HAP-1 (cell line): ENCODE measurements at places on chromosomes 1 and 21.

DNA sequence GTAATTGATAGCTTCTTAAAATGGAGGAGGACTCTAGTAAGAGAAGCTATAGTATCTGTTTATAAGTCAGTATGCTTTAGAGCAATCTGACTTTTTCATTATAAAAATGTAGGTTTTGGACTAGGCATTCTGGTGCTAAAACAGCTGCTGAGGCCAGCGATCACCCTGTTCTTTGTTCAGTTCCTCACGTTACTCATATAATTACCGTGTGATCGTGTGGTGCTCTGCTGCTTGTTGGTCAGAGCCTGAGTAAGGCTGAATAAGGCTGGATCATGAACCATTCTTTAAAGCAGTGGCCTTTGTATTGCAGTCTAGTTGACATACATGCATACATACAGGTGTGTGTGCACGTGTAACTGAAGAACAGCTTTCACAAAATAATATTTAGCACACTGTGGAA lies 25.2 kb downstream of the CDC42 start:
- peak; percentile 35 for DNase-seq

DNA sequence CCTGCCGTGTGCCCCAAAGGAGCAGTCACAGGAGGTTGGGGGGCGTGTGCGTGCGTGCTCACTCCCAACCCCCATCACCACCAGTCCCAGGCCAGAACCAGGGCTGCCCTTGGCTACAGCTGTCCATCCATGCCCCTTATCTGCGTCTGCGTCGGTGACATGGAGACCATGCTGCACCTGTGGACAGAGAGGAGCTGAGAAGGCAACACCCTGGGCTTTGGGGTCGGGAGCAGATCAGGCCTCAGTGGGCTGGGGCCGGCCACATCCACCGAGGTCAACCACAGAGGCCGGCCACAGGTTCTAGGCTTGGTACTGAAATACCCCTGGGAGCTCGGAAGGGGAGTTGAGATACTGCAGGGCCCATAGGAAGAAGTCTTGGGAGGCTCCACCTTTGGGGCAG lies 23.5 kb downstream of the COL6A1 start:
- DNase-seq: no peak

- no peak for DNase-seq
Observed at GRCh38 chr1:75132812-75133619, 1.2 kb upstream of the LHX8 start.

- no peak for DNase-seq
Observed at GRCh38 chr1:109116286-109116685, 2.4 kb downstream of the ELAPOR1 start.

- DNase-seq: no peak
Observed at GRCh38 chr1:47722909-47723580, 274.1 kb downstream of the TRABD2B start.

GRCh38 chr1:154943649-154944400 lies 7.3 kb upstream of the PMVK start:
- peak; percentile 58 for DNase-seq

DNA sequence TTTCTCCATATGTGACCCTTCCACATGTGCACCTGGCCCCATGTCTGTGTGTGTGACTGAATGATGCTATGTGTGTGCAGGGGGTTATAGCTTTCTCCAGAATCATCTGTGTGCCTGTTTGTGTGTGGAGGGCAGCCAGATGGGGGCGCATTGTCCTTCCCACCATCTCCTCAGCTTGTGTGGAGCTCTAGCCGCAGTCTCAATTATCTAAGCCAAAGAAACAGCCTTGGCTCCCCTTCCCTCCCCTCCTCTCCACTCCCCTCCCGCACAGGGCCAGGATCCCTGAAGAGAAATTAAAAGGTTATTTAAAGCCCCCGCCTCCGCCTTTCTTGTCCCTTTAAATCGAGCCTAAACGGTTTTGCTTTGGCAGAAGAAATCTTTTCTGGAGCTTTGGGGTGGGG lies 1.8 kb upstream of the DMBX1 start:
- DNase-seq: peak; percentile 57

DNA sequence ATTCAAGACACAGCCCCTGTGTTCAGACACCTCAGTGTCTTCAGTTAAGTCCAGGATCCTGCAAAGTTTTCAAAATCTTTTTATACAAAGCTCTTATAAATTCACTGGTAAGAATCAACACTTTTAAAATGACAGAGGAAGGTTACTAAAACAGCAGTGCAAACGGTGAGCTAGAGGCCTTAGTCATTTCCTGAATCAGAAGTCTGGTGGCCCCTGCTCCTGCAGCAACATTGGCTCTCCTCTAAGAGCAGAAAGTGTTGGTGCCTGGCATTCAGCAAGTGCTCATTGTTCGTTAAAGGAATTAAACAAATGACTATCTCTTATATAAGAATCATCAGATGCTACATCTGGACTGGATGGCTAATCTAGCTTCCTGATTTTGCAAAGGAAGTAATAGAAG lies 282.9 kb downstream of the PTGER3 start:
- no peak for DNase-seq

DNA sequence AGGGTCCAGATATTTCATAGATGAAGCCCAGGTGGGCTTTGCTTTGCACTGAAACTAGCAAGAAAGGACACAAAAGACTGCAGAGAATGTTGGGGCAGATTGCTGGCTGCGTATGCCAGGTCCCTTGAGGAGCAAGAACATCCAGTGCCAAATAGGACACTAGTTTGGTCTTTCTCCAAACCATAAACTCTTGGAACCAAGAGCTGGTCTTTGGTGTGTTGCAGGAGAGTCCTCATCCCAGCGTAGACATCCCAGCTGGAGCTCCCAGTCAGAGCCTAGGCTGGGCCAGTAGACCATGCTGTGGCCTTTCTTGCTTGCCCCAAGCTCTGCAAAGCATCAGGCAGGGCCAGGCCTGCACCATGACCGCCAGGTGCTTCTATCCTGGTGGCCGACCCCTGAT lies 87.5 kb downstream of the ATP5PO start:
- no peak for DNase-seq

- no peak for DNase-seq
Observed at GRCh38 chr1:203289281-203289981, 15.9 kb upstream of the BTG2 start.

DNA sequence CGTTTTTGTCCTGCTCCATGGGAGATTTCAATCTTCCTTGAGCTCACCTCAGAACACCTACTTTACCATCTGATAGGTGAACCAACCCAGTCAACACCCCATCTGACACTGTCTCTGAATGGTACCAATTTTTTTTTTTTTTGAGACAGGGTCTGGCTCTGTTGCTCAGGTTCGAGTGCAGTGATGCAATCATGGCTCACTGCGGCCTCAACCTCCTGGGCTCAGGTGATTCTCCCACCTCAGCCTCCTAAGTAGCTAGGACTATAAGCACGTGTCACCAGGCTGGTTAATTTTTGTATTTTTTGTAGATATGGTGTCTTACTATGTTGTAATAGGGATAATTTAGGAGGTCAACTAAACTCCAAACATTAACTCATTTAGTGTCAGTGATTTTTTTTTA lies 36.3 kb downstream of the SPRTN start:
- DNase-seq: no peak

DNA sequence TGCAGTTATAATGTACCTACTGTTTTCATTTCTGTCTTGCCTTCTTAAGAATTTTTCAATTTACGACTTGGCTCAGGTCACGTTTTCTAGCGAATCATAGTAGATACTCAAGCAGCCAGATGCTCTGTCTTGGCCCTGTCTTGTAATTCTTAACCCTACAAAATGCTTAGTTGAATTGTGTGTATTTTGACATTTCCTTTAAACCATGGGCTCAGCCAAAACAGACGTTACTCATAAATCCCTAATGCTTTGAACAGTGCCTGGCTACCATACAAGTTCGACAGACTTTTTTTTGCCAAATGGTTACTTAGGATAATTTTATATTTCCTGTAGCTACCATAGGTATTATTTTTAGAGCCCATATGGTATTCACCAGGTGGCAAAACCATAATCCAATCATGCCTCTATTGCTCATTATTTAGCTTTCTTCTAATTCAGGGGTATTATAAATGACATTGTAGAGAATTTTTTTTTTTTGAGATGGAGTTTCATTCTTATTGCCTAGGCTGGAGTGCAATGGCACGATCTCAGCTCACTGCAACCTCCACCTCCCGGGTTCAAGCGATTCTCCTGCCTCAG lies 54.3 kb downstream of the KCNK1 start:
- no peak for DNase-seq

GRCh38 chr1:35773711-35774110 lies 3.9 kb upstream of the CLSPN start:
- DNase-seq: no peak

DNA sequence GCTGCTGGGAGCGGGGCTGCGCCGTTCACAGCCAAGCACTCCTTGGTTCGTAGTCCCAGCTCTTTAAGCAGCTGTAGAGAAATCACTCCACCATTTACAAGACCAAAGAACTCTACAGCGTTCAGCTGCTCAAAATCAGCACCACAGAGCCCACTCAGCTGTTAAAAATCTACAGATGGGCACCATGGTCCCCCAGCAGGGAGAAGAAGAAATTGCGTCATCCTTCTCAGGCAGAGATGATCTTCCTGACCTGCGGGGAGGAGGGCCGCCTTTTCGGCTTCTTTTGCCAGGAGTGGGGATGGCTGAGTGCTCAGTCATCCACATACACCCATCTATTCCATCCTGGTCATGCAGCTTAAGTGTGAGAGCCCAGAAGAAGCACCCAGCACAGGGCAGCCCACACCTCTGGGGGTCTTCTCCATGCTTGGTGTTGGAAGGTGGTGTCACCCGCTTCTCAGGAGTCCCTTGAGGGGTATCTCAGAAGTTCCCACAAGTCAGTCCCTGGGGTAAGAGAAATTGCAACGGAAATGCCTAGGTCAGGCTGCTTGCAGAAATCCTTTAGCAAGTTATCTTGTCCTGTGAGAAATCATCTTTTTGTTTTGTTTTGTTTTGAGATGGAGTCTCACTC lies 163.8 kb downstream of the NPHP4 start:
- DNase-seq: no peak

GRCh38 chr1:24069817-24070216 lies 42.1 kb downstream of the MYOM3 start:
- no peak for DNase-seq

GRCh38 chr1:154402409-154402921 lies 2.7 kb upstream of the IL6R start:
- DNase-seq: no peak

DNA sequence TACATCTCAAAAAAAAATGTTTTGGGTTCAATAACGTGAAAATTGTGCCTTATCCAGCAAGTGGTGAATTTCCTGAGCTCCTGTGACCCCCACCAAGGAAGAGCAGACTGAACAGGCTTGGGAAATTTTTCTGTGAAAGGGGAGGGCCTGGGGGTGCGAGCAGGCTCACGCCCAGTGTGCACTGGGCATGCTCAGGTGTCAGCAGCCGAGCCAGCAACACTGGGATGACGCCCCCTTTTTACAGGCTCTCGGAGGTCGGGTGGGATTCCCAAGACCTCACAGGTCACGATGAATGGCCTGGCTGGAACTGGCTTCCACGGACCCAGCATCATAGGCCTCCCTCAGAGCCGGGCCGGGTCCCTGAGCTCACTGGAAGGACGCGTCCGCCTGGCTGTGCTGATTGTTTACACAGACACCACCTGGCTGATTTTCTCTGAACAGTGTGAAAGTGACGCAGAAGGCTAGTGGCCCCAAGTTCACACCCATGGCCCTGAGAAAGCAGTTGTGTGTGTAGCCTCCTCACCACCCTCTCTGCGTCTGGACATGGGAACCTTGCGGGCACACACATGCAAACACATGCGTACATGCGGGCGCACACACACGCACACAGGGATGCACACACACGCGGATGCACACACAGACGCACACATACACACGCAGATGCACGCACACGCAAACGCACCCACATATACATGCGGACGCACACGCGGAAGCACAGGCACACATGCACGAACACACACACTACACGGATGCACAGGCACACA lies 9.2 kb downstream of the CSTB start:
- no peak for DNase-seq

- no peak for DNase-seq
Observed at GRCh38 chr1:209187589-209187988, 395.9 kb upstream of the CAMK1G start.

DNA sequence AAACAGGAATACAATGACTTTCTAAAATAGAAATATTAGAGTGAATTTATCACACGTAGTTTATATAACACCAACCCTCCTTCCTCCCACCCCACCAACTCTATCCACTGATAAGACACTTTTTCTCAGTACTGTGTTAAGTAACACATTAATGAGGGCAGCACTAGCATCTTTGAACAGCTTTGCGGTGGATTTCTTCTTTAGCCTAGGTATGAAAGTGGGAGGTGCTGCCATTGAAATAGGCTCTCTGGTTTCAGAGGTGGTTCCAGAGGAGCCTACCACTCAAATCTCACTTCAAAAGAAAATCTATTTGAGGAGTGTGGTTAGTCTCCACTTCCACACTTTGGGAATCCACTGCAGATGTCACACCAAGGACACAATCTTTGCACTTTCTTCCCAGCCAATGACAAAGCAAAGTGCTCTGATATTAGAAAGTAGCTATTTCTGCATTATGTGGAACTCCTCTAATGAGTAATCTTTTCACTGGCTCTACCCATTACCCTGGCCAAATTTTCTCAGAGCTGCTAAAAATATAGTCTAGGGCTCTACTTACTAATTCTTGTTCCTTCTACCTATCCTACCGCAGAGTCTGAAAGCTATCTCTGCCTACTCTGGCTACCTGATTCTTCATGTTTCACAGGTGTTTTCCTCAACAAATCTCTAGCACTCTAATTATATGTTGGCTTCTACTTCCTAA lies 1667.8 kb downstream of the MRPL39 start:
- no peak for DNase-seq

DNA sequence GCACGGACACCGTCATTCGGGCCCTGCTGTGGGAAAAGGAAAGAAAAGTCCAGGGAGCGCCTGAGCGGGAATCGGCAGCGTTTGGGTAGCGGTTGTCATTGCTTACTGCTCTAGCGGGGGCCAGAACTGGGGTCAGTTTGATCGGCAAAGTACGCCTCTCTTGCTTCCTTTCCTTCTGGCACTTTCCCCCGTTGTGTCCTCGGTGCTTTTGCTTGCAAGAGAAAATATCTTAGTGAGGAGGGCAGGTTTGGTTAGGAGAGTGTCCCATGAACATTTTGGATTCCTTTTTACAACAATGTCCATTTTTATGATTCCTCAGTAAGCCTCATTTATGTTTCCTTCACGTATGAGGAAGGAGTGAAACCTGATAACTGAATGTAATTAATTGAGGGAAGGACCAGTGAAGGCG lies 670 bp downstream of the ST3GAL3 start:
- DNase-seq: peak; percentile 23
